Frontal cortex (tissue), 4 donors: ENCODE measurements at places on chromosomes 12 and 14.
A peak's percentile ranks its signal among the peaks of the same experiment; 100 is the strongest.

DNA sequence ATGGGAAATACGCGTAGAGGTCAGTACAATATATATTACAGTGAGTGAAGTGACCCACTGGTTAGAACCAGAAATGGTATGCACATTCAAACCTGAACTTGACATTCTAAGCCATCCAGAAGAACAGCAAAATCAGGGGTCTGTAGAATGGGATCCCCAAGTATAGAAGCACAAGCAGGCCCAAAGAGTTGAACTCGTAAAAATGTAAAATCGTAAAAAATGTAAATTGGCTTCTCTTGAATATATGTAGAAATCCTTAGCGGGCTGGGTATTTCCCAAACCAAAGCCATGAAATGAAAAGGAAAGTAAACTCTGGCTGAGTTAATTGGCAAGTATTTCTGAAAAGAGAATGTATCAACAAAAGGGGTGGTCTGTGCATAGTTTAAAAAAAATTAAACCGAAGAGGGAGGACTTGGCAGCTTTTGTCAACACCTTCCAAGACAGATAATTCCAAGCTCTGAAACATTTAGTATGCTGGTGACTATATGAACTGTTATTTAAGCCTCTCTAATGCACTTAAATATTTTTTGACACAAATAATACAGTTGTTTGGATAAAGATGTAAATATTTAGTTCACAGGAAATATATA lies 1505.6 kb upstream of the FLRT2 start:
- DNase-seq: no peak

- no peak for DNase-seq
These were observed 117.8 kb downstream of the PHLDA1 start for GRCh38 chr12:75913502-75914351.

DNA sequence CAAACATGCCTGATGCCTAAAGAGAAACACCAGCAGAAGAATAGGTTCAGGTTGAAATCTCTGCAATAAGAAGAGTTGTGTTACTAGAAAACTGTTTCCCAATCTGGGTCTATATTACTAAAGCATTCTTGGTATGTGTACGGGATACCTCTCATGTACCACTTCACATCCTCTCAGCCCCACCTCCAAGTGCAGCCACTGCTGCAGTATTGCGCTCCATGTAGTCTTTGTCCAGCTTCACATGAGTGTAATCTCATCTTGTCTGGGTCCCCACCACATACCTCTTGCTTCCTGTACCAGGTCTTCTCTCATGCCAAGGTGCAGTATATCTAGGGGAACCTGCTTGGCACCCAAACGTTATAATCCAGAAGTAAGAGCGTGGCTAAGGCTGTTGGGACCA lies 187.5 kb upstream of the EEA1 start:
- DNase-seq: no peak

- no peak for DNase-seq
These were observed 95.7 kb upstream of the ESRRB start for GRCh38 chr14:76280221-76280620.

DNA sequence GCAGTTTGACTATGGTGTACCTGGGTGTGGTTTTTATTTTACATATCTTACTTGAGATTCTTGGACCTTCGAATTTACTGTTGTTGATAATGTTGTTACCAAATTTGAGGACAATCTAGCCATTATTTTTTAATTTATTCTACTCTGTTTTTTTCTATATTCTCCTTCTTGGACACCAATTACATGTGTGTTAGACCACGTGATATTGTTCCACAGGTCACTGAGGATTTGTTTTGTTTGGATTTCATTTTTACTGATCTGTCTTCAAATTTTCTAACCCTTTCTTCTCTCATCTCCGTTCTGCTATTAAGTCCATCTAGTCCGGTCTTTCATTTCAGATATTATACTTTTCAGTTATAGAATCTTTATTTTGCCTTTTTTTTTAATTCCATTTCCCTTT lies 204.9 kb upstream of the BCL2L14 start:
- DNase-seq: no peak

DNA sequence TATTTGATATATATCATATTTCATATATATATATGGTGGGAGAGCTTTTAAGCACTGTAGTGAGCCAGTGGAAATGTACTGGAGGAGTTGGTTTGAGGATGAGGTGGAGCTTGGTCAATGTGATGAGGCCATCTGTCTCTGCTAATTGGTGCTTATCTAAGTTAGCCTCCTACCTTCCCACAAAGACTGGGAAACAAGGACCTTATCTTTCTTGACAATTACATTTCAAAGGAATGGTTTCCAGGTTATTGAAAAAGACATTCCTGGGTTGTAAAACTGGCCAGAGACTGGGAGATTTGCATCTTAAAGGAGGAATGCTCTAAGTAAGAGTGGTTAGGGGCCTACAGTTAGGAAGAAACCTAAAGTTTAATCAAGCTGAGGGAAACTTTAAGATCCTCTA lies 212.8 kb upstream of the SYT1 start:
- DNase-seq: no peak

DNA sequence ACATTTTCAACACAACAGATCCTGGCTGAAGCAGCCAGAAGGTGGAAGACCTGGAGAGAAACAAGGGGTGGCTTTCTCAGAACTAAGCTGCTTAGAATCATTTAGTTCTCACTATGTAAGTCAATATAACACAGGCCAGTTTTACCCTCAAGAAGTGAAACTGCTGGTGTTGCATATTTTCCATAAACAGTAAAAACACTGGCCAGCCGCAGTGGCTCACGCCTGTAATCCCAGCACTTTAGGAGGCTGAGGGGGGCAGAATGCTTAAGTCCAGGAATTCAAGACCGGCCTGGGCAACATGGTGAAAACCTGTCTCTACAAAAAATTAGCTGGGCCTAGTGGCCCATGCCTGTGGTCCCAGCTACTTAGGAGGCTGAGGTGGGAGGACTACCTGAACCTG lies 11.6 kb downstream of the STX2 start:
- no peak for DNase-seq

GRCh38 chr12:31783996-31784645 lies 55.3 kb upstream of the AMN1 start:
- no peak for DNase-seq

DNA sequence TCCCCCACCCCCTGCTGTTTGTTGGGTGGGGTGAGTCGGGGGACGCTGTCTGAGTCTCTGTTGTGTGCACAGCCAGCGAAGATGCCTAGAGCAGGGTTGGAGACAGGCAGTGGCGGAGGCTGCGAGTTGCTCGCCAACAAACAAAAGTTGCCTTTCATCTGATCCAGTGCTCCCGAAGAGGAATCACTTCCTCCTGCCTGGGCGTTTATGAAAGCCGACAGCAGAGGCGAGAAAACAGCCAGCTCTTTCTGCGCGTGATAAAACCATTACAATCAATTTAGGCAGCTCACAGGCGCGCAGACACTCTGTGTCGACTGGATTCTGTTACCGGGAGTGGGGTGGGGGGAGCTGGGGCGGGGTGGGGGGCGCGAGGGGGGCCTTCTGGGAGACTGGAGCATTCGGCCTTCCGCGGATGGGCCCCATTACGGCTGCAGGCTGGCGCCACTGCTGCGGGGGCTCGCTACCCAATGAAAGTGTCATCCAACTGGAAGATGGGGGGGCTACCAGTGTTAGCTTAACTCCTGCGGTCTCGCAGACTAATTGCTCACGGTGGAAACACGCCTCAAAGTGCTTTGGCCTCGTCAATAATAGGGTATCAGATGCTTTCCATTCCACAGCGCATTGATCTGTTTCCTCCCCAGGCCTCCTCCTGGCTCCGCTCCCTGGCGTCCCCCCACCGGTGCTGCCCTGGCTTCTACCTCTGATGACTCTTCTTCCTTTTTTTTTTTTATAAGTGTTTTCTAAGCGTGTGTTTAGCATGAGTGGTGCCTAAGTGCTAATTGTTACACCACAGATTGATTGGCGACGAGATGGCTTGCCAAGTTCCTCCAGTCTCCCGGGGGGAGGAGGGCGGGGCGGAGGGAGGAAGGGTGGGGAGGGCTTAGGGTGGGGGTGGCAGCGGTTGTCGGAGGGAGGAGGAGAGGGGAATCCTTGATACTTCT lies 678.4 kb downstream of the MED13L start:
- DNase-seq: peak; percentile 43

GRCh38 chr14:101853455-101854018 lies 92.0 kb downstream of the PPP2R5C start:
- no peak for DNase-seq

- no peak for DNase-seq
These were observed 1345.6 kb downstream of the FSCB start for GRCh38 chr14:43161477-43161876.

- no peak for DNase-seq
These were observed 65.4 kb downstream of the PHETA1 start for GRCh38 chr12:111303531-111303930.

DNA sequence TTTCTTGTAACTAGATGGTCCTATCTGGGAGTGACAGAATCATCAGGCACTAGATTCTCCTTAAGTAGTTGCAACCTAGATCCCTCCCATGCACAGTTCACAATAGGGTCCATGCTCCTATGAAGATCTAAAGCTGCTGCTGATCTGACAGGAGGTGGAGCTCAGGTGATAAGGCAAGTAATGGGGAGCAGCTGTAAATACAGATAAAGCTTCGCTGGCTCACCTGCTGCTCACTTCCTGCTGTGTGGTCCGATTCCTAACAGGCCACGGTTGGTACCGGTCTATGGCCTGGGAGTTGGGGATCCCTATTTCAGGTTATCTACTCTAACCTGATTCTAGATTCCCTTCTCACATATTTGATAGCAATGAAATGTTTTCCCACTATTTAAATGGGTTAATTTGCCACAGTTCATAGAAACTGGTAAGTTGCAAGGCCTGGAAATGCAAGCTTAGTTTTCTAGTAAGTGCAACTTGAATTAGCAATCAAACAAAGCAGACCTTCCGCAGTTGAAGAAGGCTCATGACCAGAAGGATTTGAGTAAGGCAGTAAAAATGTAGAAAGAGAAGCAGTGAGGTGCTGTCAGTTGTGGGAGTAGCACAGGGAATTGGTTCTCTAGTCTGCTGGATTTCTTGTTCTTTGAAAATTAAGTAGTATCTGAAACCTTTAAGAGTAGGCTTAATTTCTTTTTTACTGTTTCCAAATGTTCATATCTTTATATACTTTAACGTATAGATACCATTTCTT lies 332.3 kb downstream of the EGLN3 start:
- no peak for DNase-seq

GRCh38 chr14:49769581-49770211 lies 1.7 kb downstream of the KLHDC2 start:
- no peak for DNase-seq

DNA sequence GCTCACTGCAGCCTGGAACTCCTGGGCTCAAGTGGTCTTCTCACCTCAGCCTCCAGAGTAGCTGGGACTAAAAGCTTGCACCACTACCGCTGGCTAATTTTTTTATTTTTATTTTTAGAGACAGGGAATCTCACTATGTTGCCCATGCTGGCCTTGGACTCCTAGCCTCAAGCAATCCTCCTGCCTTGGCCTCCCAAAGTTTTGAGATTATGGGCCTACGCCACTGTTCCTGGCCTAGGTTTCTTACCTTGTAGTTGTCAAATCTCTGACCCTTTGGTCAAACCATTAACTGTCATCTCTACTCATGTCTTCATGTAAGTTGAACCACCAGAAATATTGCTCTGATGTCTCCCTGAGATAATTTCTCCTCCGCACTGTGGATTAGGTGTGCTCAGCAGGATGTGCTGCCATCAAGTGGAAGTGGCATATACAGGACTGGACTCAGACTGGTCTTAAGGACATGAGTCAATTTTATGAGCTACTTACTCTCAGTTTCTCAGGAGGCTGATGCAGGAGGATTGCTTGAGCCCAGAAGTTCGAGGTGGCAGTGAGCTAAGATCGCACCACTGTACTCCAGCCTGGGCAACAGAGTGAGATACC lies 28.5 kb downstream of the ACTR6 start:
- no peak for DNase-seq

DNA sequence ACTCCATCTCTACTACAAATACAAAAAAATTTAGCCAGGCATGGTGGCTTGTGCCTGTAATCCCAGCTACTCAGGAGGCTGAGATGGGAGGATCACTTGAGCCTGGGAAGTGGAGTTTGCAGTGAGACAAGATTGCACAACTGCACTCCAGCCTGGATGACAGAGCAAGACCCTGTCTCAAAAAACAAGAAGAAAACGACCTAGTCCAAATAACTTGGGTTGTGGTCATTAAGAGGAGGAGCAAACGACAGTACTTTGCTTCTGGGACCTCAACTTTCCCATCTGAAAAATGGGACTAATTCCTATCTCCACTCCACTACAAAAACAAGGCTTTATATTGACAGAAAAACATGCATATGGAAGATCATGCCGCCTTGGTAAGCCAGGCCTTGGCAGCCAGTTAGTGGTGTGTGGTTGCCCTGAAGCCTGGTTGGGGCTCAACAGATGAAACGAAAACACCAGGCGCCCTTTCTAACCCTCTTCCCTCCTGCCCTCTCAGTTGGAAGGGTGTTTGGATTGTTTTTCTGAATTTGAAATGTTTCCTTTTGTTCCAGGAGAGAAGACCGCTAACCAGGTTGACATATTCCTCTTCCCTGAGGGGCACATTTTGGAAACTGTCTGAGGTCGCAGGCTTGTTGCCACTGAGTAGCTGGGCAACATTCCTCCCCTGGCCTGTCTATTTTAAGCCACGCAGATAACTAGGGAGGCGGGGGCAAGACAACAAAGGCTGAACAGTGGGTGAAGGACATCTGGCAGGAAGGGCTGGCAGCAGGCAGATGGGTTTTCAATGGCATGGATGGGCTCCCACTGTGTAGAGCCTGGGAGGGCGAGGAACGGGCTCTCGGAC lies 13.7 kb upstream of the VPS37B start:
- no peak for DNase-seq

- no peak for DNase-seq
These were observed 79.0 kb downstream of the SLC25A21 start for GRCh38 chr14:37093364-37093763.

- DNase-seq: no peak
These were observed 321.5 kb downstream of the TMEM117 start for GRCh38 chr12:44157359-44157758.

DNA sequence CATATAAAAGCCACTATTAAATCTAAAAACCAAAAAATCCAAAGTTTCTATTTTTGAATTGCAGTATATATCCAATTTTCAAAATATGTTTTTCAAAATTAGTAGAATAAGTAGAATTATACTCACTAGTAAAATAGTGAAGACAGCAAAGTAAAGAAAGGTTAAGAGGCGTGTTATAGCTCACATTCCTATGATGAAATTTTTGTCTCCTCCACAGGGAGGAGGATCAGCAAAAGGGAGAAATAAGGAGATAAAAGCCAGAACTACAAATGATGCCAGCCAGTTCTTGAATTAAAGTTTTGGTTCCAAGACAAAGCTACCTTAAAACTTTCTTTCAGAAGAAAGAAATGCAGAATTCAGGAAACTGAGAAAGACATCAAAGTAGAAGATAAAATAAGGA lies 50.0 kb downstream of the C2CD5 start:
- no peak for DNase-seq

DNA sequence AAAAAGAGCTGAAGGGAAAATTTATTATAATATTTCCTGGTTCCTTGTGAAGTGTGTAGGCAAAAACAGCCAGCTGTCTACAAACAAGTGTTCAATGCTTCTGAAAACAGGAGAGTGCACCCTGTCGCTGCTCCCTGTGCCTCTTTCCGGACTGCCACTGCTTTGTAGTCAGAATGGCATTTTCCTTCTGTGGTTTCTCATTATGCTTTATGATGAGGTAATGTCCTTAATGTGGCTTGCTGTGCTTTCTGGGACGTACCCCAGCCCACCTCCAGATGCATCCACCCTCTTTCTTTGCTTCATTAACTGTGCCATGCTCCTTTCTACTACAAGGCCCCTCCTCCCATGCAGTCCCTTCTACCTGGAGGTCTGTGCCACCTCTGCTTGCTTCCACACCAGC lies 148.1 kb downstream of the SYT1 start:
- DNase-seq: no peak

- DNase-seq: no peak
These were observed 117.2 kb downstream of the PLXNC1 start for GRCh38 chr12:94265539-94265938.

- DNase-seq: no peak
These were observed 81.6 kb downstream of the SPRING1 start for GRCh38 chr12:116656306-116656705.
